ENCODE measurements at places on chromosomes 5 and 9. TPM values are rescaled to one million over a fixed set of nuclear protein-coding genes. Genes with fewer than 3 reads are reported as not detected.

OBP2B gene
- total RNA-seq: not detected

SAXO1 gene
- 0.02 TPM for total RNA-seq

PCDHGA6 gene
- 2.6 TPM for total RNA-seq

GABRB2 gene
- 0.79 TPM for total RNA-seq

PRSS3 gene
- total RNA-seq: 1.6 TPM

IL3 gene
- total RNA-seq: not detected

TIMD4 gene
- 0.13 TPM for total RNA-seq

- H3K36me3 ChIP-seq: no peaks in the 10 kb centered on the region
- H3K4me1 ChIP-seq: no peaks in the 10 kb centered on the region
- no peak overlapping the region for H3K4me3 ChIP-seq
- no peak overlapping the region for H3K27ac ChIP-seq
- H3K27me3 ChIP-seq: no peaks in the 10 kb centered on the region
- no peak for DNase-seq
Measured at GRCh38 chr9:99353408-99353807, 131.3 kb downstream of the SEC61B start.

GRCh38 chr9:130981756-130982137 is 27.2 kb upstream of the LAMC3 start:
- no peak for DNase-seq
- H3K36me3 ChIP-seq: no peaks in the 10 kb centered on the region
- H3K4me3 ChIP-seq: no peak overlapping the region
- 0 out of 2 replicates have a peak overlapping the region, but pooled peaks have one; percentile 60 for H3K27ac ChIP-seq
- no peaks in the 10 kb centered on the region for H3K27me3 ChIP-seq

GRCh38 chr9:7690014-7690413 is 109.6 kb downstream of the DMAC1 start:
- no peak overlapping the region for H3K27ac ChIP-seq
- H3K4me1 ChIP-seq: no peaks in the 10 kb centered on the region
- no peak overlapping the region for H3K4me3 ChIP-seq

DNA sequence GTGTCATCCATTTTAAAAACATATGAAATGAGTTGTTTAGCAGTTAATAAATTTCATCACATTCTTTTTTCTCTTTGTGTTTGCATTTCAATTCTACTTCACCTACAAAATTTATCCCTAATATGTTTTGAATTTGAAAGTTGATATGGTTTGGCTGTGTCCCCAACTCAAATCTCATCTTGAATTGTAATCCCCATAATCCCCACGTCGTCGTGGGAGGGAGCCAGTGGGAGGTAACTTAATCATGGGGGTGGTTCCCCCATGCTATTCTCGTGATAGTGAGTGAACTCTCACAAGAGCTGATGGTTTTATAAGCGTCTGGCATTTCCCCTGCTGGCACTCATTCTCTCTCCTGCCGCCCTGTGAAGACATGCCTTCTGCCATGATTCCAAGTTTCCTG is 200.1 kb downstream of the EPB41L4A start:
- no peak overlapping the region for H3K27ac ChIP-seq
- H3K4me1 ChIP-seq: peaks cover 17% of the 10 kb centered on the region
- DNase-seq: no peak
- H3K36me3 ChIP-seq: no peaks in the 10 kb centered on the region

DNA sequence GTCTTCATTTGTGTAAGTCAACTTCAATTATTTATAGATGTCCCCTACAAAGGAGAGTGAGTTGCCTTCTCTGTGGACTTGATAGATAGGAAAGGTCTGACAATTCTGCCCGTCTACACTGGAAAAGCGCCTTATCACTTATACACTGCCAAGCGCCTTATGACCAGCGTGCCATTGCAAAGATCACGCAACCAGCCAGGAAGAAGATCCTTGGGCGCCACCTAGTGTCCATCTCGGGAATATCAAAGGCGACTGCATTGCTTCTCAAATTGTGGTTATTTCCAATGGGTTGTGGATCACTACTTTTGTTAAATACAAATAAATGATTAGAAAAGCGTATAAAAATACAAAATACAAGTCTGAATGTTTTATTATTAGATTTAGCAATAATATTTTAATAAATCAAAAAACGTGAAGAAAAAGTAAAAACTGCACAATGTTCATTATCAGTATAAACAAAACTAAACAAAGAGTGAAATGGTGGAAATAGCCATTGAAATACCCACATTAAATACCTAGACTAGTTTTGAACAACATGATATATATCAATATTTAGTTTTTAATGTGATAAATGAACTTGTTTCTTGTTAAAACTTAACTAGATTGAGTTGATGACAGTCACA is 27.8 kb downstream of the SUB1 start:
- 0 out of 2 replicates have a peak, but pooled peaks cover 2% of the 10 kb centered on the region for H3K36me3 ChIP-seq
- H3K4me1 ChIP-seq: no peaks in the 10 kb centered on the region
- no peak overlapping the region for H3K27ac ChIP-seq
- H3K27me3 ChIP-seq: no peaks in the 10 kb centered on the region
- no peak overlapping the region for H3K4me3 ChIP-seq

DNA sequence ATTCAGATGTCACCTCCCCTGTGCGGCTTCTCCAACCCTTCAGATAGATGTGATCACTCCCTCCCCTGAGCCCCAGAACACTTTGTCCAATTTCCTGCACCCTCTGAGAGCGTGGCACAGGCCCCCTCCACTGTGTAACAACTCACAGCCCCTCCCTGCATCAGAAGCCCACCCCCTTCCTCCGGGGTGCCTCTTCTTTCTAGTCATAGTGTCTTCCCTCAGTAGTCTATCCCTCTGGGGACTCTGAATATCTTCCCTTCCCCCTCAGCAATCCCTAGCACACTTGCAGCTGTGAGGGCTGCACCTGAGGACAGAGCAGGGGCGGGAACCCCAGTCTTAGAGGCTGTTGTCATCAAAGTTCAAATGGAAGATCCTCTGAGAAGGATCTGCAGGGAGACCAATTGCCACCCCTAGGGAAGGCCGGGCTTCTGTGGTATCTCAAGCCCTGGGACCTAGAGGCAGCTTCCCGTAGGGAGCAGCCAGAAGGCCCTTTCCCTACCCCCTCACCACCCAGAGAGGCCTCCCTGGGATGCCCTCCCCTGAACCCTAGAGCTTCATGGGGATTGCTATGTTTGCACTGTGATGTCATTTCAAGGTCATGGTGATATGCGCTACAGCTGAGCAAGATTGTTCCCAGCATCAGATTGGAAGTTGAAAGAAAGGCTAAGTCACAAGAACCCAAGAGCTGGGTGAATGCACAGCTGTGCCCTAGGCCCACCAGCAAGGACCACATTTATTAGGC is 70.7 kb downstream of the THBS4 start:
- no peak overlapping the region for H3K27ac ChIP-seq
- no peaks in the 10 kb centered on the region for H3K36me3 ChIP-seq
- peaks cover 19% of the 10 kb centered on the region for H3K4me1 ChIP-seq
